ENCODE measurements at places on chromosomes 1 and 21. TPM values are rescaled to one million over a fixed set of nuclear protein-coding genes. Genes with fewer than 3 reads are reported as not detected.

ERG gene
- not detected for total RNA-seq

COL9A2 gene
- 4.3 TPM for total RNA-seq

LDLRAD2 gene
- total RNA-seq, result not detected

ANGPTL7 gene
- total RNA-seq, result not detected

FABP3 gene
- not detected for total RNA-seq

HCN3 gene
- 1.5 TPM for total RNA-seq

SMPDL3B gene
- 0.27 TPM for total RNA-seq

WNT9A gene
- total RNA-seq, result not detected

POLR3GL gene
- total RNA-seq, result 22.3 TPM

CHIA gene
- total RNA-seq, result not detected

PAQR6 gene
- total RNA-seq, result 5.0 TPM

LRRN2 gene
- total RNA-seq, result not detected
